ENCODE measurements at places on chromosomes 4 and X.

GRCh38 chrX:150475461-150475860 is 93.0 kb upstream of the MTM1 start:
- no peak for DNase-seq

- DNase-seq, result no peak
Observed at GRCh38 chr4:39295784-39296183, 70.4 kb downstream of the RFC1 start.

GRCh38 chr4:98862371-98862770 is 66.6 kb downstream of the EIF4E start:
- no peak for DNase-seq

- no peak for DNase-seq
Observed at GRCh38 chr4:84573385-84574068, 9.4 kb upstream of the CDS1 start.

GRCh38 chrX:72102760-72103159 is 29.0 kb downstream of the RTL5 start:
- DNase-seq, result no peak

DNA sequence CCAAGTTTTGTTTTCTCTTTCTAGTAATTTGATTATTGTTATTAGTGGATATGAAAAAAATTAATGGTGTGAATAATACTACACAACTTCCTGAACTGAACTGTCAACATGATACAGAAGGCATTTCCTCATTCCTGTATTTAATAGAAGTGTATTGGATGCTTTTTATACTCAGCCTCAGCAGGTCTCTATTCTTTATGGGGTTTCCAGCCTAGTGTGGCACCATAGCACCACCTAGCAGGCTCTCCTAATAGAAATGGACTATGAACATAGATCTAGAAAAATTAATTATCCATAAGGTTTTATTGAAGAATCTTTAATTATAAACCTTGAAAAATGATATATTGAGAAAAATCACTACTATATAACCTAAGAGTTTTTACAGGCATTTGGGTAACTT is 52.4 kb downstream of the GLRB start:
- no peak for DNase-seq

- DNase-seq, result no peak
Observed at GRCh38 chr4:131248314-131248713, 1900.8 kb upstream of the PCDH10 start.

GRCh38 chr4:42391355-42391664 is 6.0 kb upstream of the SHISA3 start:
- no peak for DNase-seq

DNA sequence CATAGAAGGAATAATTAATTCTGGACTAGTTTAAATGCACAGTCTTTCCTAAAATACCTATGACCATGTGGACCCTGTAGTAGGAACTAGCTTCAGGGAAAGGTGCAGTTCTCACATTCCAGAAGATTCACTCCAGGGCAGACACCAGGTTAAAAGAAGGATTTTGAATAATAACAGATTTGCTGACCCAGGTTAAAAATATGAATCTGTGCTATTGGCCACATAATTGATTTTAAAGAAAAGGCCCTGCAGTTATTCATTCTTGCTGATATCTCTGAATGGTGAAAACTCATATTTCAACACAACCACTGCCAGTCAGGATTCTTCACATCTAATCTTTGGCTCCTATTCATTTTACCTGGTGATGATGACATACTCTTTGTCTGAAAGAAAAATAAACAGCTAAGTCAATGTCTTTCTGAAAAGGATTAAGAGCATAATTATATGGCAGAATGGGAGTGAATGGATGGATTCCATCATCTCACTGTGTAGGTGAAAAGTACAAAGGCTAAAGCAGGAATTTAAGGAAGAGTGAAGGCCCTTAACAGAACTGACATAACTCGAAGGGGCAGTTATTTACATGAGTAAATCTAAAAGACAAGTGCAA is 432.8 kb downstream of the PDGFC start:
- no peak for DNase-seq

GRCh38 chr4:124181039-124181438 is 531.5 kb downstream of the ANKRD50 start:
- no peak for DNase-seq

DNA sequence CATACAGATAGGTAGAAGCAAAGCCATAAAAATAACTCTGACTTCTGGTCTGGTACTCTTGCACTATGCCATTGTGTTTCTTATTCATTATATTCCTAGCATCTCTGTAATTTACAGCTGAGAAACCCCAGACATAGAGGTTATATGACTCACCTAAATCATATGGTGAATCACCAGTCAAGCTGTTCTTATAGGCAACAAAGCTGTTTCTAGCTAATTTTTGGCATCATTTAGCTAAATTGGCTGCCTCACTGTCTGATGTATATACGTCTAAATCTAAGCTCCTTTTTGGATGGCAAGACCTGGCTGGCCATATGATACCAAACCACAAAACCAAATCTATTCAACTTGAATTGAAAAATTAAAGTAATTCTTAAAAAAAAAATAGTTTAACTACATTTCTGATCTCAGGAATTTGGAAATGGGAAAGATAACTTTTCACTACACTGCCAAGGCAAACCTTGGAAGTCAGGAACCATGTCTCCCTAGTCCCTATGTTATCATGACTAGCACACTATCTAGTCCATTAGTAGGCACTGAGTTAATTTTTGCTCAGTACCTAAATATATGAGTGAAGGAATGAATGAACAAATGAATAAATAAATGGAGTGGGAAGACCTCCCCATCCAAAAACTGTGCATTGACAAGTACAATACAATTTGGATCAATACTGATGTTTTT is 41.3 kb upstream of the STAG2 start:
- DNase-seq, result no peak

GRCh38 chr4:118400356-118400755 is 47.6 kb upstream of the PRSS12 start:
- DNase-seq, result no peak

DNA sequence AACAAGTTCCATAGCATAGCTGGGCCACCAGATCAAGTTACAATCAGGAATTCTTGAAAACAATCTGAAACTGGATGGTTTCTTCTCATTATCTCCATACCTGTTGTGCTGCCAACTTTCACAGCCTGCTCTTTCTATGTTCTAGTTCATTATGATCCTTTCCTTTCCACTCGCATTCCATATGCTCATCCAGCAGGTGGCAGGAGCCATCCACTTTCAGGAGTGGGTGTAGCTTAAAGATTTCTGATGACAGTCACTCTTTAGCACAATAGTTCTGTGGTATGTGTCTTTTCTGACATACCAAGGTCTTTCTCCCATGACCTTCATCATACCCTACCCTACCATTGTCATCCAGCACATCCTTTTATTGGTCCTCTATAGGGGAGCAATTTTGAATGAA is 46.4 kb downstream of the PAGE2 start:
- DNase-seq, result no peak

GRCh38 chr4:128310266-128310697 is 22.7 kb upstream of the PGRMC2 start:
- DNase-seq, result no peak

DNA sequence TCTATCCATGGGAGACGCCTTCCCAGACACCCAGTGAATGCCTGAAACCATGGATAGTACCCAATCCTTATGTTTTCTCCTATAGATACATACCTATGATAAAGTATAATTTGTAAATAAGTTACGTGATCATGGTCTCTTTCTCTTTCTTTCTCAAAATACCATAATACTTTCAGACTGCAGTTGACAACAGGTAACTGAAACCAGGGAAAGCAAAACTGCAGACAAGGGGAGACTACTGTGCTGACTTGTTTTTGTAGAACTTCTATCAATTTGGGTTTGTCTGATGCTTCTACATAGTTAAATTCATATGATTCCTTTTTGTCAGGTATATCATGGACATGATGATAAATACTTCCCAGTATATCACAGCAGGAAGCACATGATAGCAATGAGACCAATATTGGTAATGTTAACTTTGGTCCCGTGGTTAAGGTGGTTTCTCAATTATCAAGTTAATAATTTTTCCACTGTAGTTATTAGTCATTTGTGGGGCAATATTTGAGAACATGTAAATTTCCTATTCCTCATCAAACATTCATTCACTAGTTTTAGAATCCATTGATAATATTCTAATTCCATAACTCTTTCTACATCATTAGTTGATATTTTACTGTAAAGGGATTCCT is 298.0 kb upstream of the TET2 start:
- DNase-seq, result no peak

- DNase-seq, result no peak
Observed at GRCh38 chr4:138051157-138051556, 191.0 kb downstream of the SLC7A11 start.

DNA sequence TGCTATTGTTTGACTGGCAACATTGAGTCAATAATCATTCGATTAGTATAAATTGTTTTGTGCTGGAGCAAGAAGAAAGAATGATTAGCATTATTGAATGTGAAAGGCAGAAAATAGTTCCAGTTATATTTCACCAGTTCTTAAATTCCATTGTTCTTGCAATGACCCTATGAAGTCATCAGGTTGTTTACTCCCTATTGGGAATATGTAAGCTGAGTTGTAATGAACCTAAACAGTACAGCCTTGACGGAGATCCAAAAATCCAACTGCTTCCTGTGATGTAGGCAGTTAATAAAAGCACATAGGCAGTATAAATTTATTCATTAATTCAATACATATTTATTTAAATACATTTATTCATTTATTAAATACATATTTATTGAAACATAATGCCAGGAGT is 947.5 kb downstream of the PCDH7 start:
- no peak for DNase-seq

DNA sequence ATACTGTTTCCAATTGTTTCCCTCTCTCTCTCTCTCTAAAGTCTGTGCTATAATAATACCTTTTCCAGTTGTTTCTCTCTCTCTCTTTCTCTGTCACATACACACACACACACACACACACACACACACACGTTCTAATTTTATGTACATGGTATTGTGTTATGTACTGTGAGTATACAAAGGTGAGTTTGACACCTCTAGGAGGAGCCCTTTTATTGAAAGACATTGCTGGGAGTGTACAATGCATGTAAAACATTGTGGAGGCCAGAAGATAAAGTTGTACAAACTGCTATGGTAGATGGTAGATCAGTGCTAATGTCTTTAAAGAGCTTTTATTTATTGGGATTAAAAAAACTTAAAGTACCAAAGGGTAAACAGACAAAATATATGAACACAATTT is 53.6 kb downstream of the BLTP1 start:
- DNase-seq, result no peak

GRCh38 chr4:5084911-5085475 is 33.7 kb downstream of the STK32B start:
- no peak for DNase-seq

DNA sequence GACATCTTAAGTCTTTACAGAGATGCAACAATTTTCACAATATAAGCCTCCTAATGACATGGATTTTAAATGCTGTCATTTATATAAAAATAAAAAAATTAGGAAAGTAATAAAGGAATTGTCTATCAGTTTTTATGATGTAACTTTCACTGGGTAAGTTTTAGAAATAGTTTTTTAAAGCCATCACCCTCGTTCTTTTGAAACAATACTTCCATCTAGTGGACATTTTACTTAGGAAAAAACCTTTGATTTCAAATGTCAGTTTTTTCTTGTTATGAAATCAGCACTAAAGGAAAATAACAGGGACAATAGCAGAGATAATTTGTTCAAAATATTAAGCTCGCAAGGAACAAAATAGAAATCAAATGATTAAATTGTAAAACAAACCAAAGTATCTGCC is 24.3 kb upstream of the NDNF start:
- DNase-seq, result no peak

GRCh38 chrX:10707773-10708172 is 87.4 kb upstream of the MID1 start:
- DNase-seq, result no peak

GRCh38 chr4:6116696-6117285 is 83.6 kb downstream of the JAKMIP1 start:
- DNase-seq, result no peak

DNA sequence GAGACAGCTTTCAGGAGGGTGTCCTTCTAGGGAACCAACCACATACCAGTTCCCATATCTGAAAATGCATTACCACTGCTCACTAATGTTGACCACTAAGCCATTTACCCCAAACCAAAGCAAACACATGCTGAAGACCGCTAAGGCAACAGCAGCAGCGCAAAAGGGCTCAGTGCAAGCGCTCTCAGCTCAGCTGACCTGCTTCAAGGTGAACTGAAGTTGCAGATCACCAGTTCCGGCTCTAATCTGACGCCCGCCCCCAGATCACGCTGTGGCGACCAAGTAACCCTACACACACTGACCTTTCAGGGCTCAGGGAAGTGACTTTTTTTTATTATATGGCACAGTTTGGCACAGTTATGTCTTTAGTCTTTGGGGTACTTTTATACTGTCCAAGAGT is 5.8 kb downstream of the MECP2 start:
- no peak for DNase-seq

DNA sequence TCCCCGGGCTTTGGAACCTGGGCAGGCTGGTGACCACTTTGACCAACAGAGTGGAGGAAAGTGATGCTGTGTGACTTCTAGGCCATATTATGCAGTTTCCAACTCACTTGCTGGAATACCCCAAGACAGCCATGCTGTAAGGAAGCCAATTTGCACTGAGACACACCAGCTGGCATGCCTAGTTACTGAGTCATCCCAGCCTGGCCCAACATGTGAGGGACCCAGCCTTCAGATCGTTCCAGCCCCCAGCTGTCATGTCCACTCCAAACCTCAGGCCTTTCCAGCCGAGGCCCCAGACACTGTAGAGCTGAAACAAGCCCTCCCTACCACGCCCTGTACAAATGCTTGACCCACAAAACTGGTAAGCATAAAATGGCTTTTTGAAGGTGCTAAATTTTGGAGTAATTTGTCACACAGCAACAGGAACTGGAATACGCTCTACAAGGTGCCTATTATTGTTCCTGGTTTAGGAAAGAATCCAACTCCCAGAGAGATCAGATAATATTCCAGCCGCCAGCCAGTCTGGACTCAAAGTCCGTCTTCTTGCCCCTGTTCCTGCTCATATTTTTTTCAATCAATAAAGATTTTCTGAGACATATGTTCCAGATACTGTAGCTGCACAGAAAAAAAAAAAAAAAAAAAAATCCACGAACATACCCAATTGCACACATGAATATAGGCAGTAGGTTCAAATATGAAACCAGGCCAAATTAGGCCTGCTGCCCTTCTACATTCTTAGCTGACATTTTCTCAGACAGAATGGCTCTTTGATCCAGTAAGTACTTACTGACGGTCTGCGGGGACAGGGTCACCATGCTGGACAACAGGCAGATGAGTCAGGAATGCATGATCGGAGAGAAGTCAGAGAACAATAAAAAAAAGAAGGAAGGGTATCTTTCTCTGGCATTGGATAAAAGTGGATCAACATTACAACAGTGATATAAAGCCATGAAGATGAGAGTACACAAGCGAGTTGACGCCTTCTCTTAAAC is 35.1 kb downstream of the SH3KBP1 start:
- no peak for DNase-seq

DNA sequence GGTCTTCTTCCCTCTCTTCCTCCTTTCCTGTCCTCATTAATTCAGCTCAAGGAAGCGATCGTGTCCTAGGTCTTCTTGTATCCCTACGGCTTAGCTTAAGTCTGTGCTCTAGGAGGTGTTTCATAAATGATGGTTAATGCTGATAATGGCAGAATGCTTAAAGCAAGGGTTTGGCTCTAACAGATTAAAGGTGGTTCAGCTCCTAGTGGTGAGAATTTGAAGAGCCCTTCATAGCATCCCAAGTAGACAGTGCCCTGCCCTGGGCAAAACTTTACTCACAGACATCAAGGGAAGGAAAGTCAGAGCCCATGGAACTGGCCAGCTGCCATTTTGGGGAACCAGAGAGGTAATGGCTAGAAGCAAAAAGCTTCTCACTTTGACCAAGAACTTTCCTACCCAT is 47.0 kb upstream of the PGRMC1 start:
- DNase-seq, result no peak

Measured in stimulated activated CD8-positive, alpha-beta memory T cell treated with anti-CD3 and anti-CD28 coated beads, Interleukin-4, amount 100 ng/mL, for 4 hours (primary cell).